ENCODE measurements at places on chromosomes 5 and 9.

DNA sequence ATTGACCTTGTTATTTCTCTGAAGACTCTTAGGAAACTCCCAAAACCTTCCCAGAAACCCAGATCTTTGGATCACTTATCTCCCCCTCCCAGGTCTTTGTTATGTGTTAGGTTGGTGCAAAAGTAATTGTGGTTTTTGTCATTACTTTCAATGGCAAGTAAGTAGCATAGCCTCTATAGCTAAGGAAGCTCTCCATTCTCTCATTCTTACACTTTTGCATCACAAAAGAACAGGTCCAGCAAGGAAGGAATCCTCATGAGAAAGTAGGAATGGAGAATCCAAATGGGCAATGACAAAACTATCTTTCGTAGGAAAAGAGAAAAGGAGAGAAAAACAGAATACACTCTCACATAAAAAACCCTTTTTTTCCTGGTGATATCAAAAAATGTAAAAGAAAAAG, 81.3 kb upstream of the ELAVL2 start:
- DNase-seq: no peak

DNA sequence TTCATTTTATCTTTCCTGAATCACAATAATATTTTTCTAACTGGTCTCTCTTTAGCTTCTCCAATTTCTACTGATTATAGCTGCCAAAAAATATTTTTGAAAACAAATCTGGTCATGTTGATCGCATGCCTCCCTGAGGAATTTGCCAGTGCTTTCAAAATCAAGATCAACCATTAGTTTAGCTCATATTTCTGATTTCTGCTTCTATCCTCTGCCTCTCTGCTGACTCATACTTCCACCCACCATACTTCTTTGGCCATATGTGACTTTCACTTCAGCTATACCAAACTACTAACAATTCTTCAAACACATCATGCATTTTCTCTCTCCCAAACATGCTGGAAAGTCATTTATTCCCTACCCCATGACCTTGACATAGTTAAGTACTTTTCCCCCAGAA, 636.5 kb downstream of the TLE1 start:
- DNase-seq: no peak

DNA sequence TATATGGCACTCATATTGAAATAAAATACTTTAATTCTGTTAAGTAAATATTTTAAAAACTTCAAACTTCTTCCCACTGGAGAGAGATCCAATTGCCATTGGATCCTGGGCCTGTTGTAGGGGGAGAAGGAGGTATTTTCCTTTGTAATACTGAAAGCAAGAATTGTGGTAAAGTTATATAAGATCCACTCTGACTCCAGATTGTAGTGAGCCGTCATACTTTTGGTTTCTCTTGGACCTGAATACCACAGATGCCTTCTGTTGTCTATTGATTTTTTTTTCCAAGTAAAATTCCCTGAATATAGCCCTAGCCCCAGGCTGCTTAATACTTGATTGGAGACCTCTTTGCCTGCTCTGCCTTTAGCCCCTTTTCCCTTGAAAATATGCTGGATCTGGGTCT, 86.9 kb downstream of the ATG10 start:
- DNase-seq: no peak

GRCh38 chr9:75233011-75233410, 144.7 kb downstream of the OSTF1 start:
- no peak for DNase-seq

DNA sequence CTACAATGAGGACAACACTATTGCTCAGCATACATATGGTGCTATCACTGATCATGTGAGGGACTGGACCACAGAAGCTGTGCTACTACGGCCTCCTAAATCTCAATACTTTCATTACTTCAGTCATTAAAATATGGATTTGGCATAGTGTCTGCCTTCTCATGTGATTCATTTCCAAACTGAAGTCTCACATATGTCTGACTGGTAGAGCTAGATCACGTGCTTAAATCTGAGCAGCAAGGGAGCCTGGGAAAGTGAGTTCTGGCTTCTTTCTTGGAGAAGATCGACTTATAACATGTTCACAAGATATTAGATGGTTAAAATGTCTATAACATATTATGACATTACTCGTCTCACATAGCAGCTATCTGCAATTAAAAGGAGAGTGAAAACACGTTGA, 8.3 kb downstream of the KIF4B start:
- DNase-seq: no peak

GRCh38 chr5:42943931-42944631, 96.0 kb downstream of the ANXA2R start:
- no peak for DNase-seq

DNA sequence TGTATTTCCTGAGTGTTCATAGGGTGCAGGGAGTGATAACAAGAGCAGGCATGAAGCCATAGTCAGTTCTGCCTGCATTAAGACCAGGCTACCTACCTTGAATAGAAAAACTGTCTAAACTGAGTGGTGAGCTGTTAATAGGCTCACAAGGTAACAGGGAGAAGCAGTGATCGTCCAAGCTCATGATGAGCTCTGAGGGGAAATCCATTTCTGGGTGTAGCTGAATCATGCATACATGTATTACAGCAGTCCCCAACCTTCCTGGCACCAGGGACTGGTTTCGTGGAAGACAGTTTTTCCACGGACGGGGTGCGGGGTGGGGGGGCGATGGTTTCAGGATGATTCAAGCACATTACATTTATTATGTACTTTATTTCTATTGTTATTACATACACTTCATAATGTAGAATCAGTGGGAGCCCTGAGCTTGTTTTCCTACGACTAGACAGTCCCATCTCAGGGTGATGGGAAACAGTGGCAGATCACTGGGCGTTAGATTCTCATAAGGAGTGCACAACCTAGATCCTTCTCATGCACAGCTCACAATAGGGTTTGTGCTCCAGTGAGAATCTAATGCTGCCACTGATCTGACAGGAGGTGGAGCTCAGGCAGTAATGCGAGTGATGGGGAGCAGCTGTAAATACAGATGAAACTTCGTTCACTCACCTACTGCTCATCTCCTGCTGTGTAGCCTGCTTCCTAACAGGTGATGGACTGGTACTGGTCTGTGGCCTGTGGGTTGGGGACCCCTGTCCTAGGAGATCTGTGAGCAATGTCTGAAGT, 100.0 kb upstream of the IL6ST start:
- DNase-seq: no peak

GRCh38 chr5:176542135-176542595, 5.0 kb upstream of the RNF44 start:
- DNase-seq: no peak

- no peak for DNase-seq
These were observed 191.2 kb downstream of the PIK3R1 start for GRCh38 chr5:68406767-68407241.

DNA sequence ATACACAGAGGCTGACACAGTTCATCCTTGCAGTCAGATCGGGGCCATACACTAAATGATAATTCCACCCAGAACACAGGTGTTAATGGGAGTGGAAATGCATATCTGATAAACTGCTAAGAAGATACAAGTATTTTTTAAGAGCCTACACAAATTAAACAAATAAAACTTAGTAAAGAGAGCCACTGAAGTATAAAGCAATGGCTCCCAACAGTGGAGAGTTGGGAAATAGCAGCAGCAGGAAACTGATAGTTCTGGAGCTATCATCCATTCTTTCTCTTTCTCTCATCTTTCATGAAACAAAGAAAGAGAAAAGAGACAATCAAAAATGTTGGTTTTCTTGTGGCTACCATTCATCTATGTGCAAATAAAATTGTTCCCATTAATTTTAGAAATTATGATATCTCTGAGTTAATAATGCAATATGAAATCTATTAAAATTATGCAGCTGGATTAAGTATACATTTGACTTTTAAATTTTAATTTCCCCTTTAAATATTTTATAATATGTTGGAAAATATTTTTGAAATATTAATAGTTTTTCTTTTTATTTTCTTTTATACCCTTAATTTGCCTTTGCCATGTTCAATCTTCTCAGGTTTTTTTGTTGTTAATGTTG, 120.8 kb downstream of the EMB start:
- no peak for DNase-seq

DNA sequence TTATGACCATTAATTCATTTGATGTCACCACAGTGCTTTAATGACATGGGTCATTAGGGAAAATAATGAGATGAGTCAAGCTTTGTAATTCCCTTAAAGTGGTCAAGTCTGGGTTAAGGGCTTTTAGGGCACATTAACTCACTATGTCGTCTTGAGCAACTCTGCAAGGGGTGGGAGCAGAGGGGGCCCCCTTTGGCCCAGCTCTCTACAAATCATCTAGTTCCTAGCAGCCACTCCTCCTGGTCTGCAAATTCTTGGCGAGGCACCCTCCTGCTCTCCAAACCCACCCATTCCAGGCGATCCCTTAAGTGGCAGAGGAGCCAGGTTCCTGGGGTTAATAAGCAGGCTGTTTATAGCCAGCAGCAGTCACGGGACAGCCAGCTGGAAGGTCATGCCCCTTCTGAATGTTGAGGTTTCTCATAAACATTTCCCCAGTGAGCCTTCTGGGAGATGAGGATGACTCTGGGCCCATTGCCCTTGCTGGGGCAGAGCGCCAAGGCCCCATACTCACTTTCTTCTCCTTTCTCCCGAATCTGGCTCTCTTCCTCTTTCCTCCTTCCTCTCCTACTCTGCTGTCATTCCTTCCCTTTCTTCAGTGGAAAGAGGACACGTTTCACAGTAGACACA, 14.3 kb upstream of the GPX3 start:
- DNase-seq: no peak

DNA sequence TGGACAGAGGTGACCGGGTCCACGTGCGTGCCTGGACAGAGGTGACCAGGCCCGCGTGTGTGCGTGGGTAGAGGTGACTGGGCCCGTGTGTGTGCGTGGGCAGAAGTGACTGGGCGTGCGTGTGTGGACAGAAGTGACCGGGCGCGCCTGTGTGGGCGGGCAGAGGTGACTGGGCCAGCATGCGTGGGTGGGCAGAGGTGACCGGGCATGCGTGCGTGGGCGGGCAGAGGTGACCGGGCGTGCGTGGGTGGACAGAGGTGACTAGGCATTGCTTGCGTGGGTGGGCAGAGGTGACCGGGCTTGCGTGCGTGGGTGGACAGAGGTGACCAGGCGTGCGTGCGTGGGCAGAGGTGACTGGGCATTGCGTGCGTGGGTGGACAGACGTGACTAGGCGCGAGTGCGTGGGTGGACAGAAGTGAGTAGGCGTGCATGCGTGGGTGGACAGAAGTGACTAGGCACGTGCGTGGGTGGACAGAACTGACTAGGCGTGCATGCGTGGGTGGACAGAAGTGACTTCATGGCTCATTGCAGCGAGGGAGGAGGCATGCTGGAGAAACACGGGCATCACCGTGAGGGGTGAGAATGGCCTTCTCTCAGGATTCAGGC, 254.1 kb upstream of the IRX4 start:
- DNase-seq: no peak

DNA sequence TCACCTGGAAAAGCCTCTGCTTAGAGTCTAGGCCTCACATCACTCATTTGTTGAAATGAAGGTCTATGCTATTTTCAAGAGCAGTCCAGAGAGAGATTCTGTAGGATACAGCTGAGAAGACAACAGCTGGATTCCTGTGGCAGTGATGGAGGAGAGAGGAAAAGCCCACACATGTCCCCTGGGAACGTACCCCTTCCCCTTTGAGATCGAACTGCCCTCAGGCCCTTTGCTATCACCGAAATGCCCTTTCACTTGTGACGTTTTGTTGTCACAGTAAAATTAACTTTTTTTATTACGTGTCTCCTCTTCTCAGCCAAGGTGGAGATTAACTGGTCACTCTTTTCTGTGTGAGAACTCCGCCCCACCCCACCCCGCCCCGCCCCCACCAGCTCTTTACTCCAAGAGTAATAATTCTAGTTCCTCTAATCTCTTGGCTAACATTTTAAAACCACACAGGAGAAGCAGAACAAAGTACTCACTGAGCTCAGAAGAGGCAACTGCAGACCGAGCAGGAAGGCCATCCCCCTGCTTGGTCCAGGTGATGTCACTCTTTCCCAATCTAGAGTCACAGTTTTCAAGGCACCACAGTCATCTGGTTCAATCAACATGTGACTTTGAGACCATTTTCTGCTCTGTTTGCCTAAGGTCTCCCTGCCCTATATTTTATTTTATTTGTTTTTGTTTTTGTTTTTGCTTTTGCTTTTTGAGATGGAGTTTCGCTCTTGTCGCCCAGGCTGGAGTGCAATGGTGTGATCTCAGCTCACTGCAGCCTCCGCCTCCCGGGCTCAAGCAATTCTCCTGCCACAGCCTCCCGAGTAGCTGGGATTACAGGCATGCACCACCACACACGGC, 105.6 kb downstream of the SUSD1 start:
- no peak for DNase-seq

DNA sequence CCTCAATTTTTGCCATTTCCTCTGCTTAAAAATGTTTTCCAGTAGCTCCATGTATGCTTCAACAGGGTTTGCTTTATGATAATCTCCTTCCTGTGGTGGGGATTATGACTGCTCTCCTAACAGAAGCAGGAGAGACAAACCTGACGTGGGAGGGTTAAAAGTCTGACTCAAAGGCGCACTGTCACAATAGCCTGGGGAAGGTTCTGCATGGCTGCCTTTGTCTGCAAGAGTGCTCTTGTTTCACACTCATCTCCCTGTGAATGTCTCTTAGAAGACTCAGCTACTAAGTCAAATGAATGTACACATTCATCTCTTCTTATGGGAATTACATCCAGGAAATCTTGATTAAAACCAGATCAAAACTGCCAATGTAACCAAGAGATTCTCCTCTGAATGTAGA, 90.9 kb upstream of the MTAP start:
- DNase-seq: no peak

DNA sequence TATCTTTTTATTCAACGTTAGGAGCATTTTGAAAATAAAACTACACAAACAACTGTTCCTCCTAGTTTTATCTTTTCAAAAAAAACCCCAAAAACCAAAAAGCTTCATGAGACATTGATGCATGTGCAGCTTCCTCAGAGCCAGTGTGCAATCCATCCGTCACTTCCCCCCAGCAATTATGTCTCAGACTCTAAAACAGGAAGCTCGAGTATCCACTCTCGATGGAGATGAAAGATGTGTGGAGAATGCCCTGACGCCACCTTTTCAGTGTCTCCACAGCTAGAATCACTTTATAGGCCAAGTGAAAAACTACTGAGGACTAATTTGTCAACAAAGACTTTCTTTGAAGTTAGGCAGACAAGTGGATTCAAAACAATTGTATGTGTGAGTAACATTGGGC, 408.9 kb upstream of the SMARCA2 start:
- DNase-seq: no peak

- no peak for DNase-seq
These were observed 3.2 kb upstream of the ANKHD1 start for GRCh38 chr5:140398379-140398811.

DNA sequence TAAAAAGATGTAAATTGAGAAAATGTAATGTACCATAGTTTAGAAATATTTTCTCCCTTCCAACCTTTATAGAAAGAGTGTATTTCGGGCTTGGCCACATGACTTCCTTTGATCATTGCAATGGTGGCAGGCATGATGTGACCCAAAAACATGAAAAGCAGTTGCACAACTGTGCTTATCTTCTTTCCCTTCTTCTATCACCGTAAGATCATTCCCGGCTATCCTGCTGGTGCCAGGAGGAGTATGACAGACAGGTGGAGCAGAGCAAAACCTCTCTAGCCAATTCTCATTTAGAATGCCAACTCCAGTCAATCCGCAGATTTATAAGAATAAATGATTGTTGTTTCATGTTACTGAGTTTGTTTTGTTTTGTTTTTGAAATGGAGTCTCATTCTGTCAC, 10.6 kb upstream of the TESK1 start:
- no peak for DNase-seq

GRCh38 chr5:124000538-124000937, 488.6 kb downstream of the CSNK1G3 start:
- DNase-seq: no peak

Data from anterior cingulate cortex (tissue), 58 donors.